ENCODE measurements at places on chromosomes 16 and 17.
A peak's percentile ranks its signal among the peaks of the same experiment; 100 is the strongest.

GRCh38 chr16:50308237-50308965, 42.0 kb downstream of the ADCY7 start:
- peak; percentile 6 for DNase-seq

- DNase-seq = no peak
Measured at GRCh38 chr17:40194821-40195220, 17.6 kb downstream of the RAPGEFL1 start.

- DNase-seq = no peak
Measured at GRCh38 chr16:18800775-18801144, 589 bp downstream of the ARL6IP1 start.

GRCh38 chr17:42548070-42548837, 4.5 kb upstream of the HSD17B1 start:
- peak; percentile 89 for DNase-seq

DNA sequence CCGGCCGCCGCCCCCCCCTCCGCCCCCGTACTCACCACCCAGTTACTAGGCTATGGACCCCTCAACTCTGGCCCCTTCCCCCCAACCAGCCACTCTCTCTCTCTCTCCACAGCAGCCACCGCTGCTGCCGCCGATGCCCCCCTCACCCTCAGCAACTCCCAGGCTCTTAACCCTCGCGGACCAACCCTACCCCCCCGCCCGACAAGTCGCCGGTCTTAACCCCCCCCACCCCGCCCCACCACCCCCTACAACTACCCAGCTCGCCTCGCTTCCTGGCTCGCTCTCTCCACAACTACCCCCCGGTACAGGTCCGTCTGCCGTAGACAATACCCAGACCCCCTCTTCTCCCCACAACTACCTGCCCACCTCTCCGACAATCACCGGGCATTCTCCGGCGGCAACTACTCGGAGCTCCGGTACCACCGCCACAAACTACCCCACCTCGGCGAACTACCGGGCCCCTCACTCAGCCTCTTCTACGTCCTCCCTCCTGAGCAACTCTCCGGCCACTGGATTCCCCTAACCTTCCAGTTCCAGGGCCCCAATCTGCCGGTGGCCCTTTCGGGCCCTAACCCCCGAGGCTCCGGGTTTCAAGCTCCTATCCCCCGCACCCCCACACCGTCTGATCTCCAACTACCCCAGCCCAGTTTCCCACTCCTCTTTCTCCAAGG, 702 bp downstream of the PHF23 start:
- peak; percentile 40 for DNase-seq

DNA sequence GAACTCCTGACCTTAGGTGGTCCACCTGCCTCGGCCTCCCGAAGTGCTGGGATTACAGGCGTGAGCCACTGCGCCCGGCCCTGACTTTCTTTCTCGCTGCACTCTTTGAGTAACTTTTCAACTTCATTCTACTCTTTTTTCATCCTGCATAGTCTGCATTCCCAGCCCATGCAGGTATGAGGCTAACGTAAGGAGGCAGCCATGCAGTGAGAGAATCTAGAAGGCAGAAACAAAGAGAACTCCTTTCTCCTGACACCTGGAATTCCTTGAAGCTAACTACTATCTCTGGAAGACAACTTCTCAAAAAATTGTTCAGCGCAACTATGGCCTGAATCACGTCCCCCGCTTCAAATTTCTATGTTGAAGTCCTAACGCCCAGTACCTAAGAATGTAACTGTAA, 152.0 kb downstream of the SLC39A11 start:
- no peak for DNase-seq

DNA sequence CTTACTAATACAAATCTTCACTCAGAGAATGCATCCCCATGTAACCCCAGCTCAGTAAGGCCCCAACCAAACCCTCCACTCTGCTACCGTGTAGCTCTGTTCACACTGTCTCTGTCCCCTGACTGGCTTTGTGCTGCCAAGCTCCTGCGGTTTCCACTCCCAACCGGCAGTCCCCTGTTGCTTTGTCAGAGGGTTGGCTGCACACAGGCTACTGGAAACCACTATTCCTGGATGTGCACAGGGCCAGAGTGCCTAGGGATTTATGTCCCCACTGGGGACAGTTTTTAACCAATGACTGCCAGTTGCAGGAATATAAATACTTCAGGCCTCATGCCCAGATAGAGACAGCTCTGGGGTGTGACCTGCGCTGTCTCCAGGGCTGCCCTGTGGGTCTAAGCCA, 157.1 kb upstream of the C16orf82 start:
- DNase-seq = no peak

DNA sequence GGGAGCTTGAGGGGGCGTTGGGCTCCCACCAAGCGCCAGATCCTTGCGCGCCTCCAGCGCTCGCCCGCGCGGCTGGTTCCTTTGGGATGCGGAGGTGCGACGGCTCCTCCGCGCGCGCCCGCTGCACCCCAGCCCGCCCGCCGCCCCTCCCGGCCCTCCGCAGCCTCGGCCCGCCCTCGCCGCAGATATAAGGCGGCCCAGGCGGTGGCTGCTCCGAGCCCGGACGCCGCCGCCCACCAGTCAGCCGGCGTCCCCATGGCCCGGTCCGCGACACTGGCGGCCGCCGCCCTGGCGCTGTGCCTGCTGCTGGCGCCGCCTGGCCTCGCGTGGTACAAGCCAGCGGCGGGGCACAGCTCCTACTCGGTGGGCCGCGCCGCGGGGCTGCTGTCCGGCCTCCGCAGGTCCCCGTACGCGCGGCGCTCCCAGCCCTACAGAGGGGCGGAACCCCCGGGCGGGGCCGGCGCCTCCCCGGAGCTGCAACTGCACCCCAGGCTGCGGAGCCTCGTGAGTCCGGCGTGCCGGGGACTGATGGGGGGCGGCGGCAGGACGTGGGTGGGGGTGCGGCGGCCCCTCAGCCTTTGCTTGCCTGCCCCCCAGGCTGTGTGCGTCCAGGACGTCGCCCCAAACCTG, at the start of gene NPB:
TSS of gene NPB (plus strand) at position 216 of the 630 bp plus-strand sequence. CDS start at position 256, 40 bp downstream.
- no peak for DNase-seq

DNA sequence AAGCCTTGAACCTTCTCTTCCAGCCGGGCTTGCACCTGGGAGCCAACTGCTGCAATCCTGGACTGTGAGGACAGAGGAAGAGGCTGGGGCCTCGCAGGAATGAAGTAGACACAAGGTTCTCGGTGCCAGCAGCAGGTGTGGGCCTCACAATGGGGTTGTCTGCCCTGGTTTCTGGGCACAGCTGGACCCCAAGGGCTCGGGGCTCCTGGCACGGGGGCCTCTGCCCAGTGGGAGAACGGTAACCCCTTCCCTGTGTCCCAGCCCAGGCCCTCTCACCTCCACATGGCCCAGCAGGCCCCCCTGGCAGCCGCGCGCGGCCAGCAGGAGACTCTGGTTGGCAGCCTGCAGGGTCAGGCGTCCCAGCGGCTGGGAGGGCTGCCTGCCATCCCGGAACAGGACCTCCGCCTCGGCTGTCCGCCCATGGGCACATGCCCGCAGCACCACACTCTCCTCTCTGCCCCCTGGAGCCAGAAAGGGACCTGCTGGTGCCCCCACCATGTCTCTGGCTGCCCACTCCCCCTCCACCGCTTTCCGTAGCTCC, 46.9 kb downstream of the RMI2 start:
- DNase-seq = no peak

DNA sequence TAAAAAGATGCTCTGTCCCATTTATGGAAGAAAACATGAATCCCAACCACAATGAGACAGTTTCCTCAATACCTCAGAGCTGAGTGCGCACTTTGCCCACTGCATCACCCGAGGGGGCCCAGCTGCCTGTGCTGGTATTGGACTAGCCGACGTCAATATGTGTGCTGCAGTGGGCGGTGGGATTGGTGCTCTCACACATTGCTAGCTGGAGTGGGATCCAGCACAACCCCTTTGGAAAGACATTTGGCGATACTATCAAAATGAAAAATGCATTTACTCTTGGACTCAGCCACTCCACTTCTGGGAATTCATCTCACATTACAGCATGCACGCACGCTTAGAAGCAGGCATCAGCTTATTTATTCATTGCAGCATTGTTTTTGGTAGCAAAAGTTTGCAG, 289.2 kb upstream of the FOXF1 start:
- no peak for DNase-seq

DNA sequence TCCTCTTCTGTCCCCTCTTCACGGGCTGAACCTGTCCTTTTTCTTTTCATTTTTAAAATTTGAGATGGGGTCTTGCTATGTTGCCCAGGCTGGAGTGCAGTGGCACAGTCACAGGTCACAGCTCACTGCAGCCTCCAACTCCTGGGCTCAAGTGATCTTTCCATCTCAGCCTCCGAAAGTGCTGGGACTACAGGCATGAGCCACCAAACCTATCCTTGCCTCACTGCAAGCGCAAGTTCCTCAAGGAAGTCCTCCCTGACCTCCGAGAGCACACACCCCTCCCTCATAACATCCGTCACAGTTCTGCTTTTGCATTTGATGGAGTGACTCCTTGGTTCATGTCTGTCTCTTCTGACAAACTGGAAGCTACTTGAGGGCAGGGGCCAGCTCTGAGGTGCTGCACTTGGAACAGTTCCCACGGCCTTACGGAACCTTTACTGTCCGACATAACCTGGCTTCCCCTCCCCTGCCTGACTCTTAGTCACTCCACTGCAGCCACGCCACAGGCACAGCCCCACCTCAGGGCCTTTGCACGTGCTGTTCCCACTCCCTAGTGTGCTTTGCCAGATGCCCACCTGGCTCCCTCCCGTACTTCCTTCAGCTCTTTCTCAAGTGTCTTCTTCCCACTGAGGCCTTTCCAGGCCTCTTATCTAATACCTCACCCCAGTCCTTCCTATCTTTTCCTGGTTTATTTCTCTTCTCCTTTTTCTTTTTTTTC, 4.4 kb downstream of the TBX6 start:
- no peak for DNase-seq

- DNase-seq = no peak
Measured at GRCh38 chr17:40538019-40538935, 27.0 kb downstream of the CCR7 start.

GRCh38 chr17:51608251-51608933, 348.0 kb downstream of the UTP18 start:
- DNase-seq = no peak

DNA sequence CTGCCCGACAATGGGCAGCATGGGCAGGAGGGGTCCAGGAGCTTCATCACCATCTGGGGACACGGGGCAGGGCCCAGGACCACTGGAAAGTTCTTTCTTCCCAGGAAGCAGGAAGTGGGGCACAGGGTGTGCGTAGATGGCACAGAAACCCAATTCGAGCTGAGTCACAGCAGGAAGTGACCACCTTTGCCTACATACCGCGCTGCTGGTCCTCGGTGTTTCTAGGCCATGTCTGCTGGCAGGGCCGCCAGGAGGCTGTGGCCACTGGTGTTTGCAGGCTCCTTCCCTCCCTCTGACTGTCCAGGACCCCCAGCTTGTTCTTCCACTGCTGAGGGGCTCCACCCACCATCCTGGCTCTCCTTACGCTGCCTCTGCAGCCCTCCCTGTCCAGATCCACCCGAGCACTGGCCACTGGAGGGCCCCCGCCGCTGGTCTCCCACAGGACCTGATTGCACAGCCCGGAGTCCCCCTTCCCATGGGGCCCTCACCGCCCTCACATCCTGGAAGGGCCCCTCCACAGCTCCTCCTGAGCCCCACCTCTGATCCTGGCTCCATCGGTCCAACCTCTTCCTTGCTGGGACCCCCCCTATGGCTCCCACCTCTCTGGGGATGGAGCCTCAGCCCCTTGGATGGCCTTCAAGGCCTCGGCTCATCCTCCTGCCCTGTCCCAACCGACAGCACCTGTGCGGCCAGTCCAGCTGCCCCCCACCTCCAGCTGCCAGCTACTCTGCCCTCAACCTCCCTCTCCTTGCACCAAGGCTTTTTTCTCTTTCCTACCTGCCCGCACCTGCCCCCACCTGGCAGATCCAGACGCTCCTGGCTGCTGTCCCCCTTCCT, 14.5 kb upstream of the RASD1 start:
- DNase-seq = no peak

DNA sequence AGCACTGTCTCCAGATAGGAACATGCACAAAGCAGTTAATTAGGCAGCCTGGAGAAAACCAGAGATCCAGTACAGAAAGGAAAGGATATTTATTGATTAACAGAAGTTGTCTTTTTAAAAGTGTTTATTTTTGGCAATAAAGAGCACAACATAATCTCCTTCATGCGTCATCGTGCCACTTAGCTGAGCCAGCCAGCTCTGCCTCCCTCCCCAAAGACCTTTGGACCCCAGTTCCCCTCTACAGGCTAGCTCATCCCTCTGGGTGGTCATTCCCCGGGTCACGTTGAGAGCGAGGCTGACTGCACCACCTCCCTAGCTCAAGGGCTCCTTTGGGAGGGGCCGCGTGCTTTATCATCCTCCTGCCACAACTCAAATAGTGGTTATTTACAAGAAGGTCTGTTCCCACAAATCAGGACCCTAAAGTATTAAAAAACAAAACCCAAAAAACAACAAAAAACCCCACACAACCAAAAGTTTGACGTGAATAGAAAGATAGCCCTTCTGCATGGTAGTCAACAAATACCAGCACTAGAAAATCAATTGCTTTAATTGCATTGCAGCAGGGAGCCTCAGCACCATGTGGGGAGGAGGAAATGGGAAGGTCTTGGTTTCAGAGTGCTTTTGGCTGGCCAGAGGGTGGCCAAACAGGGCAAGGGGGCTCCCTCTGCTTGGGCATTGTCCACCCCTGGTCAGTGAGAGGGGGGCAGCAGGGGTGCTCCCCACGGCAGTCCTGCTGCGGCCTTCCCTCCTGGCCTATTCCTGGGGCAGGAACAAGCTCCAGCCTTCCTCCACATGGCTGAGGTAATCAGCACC, 9.6 kb downstream of the POLR2C start:
- no peak for DNase-seq

DNA sequence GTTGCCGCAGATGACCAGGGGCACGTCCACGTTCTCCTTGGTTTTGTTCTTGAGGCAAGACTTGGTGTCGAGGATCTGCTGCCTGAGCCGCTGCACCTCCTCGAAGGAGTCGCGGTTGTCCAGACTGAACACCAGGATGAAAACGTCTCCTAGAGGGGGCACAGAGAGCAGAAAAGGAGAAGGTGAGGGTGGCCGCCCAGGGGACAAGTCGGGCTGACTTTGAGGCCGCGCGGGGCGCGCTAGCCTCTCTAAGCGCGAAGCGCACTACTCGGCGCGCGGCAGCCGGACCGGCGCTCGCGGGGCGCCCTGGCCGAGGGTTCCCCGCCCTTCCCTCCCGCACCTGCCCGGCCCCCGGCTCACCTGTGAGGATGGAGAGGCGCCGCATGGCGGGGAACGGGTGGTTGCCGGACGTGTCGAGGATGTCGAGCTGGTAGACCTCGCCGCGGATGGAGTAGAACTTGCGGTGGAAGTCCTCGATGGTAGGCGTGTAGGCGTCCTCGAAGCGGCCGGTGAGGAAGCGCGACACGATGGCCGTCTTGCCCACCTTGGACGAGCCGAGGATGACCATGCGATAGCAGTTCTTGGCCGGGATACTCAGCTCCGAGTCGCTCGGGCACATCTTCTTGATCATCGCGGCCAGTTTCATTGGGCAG, 533 bp downstream of the RASD1 start:
- DNase-seq = peak; percentile 46

- DNase-seq = peak; percentile 42
Measured at GRCh38 chr17:56594320-56595107, 1.0 kb downstream of the NOG start.

GRCh38 chr17:36942631-36943125, 5.4 kb downstream of the LHX1 start:
- DNase-seq = no peak

DNA sequence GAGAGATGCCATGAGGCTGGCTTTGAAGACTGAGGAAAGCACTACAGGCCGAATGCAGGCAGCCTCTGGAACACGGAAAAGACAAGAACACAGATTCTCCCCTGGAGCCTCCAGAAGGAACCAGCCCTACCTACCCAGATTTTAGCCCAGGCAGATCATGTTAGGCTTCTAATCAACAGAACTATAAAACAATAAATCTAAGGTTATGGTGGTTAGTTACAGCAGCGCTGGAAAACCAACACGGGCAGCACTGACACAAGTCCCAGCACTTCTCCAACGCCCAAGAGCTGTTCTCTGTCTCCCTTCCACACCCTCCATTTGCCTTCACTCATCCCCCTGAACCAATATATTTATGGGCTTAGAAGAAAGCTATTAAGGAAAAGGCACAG, 7.5 kb downstream of the ANKRD11 start:
- no peak for DNase-seq
